ENCODE measurements at places on chromosomes 16 and 17.

GRCh38 chr16:69890114-69890891 lies 60.8 kb upstream of the CLEC18A start:
- DNase-seq = no peak

DNA sequence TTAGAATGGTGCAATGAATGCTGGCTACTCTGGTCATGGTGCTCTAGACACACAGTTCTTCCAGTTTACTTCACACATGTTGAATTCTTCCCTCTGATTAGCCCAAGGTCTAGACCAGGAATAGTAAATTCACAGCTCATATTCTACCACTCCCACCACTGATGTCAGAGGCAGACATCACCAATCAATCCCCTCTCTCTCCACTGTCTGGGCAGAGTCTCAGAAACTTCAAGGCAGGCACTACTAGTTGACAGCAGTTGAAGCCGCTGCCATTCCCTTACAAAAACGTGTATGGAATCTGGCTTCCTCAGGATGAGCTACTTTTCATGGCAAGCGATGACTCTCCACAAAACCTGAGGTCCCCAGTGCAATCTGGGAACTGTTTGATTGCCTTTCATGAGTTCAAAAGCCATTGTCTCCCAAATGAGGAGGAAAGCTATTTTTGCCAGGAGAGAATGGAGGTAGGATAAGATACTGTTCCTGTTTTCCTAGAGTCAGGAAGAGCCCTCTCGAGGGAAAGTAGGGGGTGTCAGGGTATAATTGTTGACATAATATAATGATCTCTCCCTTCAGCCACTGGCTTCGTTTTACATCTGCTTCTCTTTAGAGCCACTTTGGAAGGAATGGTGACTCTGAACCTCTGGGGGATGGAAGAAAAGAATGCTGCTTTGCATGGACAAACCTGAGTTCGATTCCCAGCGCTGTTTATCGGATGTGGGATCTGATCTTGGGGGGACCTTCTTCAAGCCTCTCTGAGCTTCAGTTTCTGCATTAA lies 90.0 kb downstream of the FOXL1 start:
- no peak for DNase-seq

DNA sequence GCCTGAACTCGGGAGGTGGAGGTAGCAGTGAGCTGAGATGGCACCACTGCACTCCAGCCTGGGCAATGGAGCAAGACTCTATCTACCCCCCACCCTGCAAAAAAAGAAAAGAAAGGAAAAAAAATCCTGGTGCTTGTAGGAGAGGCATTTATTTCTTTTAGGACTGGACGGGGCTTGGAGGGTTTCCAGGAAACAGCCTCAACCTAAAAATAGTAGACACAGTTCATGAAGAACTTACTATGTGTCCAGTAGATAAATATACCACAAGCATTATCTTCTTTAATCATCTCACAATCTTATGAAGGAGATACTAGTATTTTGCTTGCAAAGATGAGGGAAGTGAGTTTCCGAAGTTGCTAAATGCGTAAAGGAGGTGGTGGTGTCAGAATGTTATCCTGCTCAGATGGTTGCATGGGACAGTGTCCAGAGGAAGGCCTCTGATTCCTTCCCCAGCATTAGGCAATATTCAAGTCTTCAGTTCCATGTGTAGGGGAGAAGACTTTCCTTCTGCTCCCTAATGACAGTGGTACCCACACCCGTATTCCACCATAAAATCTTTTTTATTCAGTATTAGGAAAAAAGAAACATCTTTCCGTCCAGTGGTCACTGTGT lies 263.2 kb downstream of the WWOX start:
- no peak for DNase-seq

DNA sequence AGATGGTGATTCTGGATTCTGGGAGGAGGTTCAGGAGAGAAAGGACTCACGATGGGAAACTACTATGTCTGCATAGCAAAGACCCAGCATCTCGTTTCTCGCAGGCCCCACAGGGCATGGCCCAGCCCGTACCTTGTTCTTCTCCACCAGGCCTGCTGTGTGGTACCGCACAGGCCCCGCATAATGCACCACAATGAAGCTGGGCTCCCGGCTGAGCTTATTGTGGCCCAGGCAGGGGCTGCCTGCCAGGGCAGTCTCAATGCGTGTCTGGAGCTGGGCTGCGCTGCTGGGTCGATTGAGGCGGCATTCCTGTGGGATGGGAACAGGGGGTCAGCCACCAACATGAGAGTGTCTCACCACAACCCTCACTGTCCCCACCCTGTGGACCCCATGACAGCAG lies 20.4 kb downstream of the ZNHIT3 start:
- no peak for DNase-seq

- no peak for DNase-seq
These were observed 85.7 kb downstream of the NCOR1 start for GRCh38 chr17:16129441-16130205.

DNA sequence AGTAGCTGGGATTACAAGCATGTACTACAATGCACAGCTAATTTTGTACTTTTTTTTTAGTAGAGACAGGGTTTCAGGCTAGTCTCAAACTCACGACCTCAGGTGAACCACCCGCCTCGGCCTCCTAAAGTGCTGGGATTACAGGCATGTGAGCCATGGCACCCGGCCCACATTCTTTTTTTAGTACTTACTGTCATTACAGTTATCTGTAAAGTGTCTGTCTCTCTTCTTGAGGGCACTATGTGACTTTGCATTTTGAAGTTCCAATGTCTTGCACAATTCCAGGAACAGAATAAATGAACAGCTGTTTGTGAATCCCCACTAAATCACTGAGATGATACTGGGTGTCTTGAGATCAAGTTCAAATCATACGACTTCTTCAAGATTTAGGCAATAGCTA lies 1540.3 kb downstream of the CDH11 start:
- no peak for DNase-seq

Measured in T-helper 2 cell (primary cell).